ENCODE measurements at places on chromosomes 2 and 18.

GRCh38 chr18:10201659-10202058 is 252.8 kb upstream of the APCDD1 start:
- DNase-seq = no peak

- DNase-seq = no peak
Observed at GRCh38 chr2:193583638-193584400, 1389.1 kb upstream of the TMEFF2 start.

DNA sequence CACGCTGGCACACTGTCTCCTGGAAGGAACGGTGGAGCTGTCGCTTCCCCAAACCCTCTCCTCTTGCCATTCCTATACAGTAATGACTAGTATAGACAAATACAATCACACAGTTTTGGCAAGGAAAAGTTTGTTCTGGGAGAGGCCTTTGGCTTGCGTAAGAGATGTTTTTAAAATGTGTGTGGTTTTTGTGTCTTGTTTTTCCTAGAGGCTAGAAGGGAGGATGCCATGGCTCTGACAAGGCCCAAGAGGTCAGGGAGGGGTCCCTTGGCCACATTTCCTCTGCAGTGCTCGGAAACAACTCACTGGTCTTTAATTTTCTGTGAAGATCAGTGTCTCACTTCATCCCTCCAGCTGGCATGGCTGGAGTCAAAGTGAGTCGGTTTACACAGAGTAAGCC is 195.9 kb downstream of the SH3RF3 start:
- no peak for DNase-seq

DNA sequence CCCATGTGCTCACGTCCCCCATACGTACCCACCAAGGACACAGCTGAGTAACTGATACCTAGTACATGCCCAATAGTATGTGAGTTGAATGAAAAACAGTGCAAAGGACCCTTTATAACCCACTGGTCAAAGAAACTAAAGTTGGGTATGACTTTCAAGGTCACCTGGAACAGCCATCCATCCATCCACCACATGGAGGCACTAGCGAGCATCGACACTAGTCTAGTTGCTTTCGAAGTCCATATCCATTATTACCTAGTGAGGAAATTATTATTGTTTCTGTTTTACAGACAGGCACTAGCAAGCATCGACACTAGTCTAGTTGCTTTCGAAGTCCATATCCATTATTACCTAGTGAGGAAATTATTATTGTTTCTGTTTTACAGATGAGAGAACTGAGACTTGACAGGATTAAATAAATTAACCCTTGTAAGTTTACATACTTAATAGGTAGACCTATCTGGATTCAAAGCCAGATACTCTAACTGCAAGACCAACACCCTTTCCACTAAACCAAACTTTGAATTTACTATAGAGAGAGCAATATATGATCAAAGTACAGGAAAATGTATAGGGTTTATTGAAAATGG is 233.7 kb downstream of the METTL4 start:
- peak; percentile 30 for DNase-seq

DNA sequence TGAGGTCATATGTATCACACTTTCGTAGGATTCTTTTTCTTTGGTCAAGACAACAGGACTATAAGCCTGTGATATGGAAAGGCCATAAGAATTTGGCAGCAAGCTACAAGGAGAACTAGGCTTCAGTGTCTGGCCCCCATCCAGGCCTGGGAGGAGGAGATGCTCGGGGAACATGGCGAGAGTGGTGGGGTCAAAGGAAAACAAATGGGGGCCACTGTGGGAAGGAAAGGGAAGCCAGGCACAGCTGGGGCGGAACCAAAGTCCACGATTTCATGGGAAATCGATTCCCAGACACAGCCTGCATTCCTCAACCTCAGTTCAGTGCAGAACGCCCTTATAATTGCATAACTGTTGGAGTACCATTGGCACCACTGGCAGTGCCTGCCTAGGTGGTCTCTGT is 58.2 kb downstream of the MBP start:
- DNase-seq = no peak

DNA sequence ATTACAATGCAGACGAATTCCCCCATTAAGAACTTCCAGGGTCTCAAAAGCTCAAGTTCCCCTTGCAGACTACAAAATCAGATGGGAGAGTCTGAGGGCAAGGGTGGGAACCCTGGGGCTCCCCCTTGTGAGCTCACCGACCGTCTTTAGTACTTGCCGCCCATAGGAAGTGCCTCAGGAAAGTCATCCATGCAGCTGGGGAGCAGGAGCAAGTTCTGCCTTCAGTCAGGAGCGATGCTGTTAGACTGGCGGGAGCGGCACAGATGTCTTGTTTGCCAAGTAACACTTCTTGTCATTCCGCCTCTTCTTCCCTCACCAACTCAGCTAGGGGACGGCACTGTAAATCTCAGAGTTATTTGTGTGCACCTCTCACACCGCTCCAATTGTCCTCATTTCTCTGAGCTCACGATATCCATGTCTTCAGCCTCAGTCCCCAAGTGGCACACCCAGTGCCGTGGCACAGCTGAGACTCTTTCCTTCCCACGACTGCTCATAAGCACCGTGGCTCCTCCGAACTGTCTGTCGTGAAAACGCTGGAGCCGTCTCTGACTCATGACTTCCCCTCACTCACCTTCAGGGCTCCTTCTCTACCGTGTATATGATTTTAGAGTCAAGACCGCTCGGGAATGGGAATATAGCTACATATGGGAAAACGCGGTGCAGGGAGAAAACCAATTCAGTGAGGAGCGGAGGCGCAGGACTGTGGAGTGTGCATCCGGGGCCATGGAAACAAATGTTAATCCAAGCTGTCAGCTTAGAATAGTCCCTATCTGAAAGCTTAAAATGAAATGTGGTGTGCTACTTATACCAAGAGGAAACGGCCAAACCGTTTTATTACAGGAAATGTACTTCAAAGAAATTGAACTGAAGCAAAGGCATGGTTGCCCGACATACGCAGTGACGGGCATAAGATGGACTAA is 34.0 kb downstream of the UXS1 start:
- peak; percentile 19 for DNase-seq

DNA sequence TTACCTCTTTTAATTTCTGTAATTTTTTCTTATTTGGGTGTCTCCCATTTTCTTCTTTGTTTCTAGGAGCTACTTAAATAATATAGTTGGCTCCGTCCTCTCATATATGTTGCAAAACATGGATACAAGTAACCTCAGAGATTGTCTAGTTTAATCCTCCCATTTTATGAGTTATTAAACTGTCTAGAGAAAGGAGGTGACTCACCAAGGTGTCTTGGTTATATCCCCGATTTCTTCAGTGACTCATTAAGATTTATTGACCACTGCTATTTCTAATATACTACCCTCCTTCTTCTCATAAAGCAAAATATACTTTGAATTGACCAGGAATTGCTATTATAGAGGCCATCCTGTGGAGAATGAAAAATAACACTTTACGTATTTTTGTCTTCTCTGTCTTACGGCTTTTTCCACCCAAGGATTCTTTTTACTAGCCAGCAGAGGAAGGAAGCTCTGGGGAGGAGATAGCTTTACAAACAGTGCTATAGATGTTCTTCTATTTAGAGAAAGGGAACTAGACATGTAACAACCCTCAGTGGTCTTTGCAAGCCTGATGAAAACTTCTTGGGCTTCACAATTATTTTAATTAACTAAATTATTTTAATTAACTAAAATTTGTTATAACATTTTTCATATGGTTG is 300.4 kb upstream of the TNP1 start:
- DNase-seq = no peak

DNA sequence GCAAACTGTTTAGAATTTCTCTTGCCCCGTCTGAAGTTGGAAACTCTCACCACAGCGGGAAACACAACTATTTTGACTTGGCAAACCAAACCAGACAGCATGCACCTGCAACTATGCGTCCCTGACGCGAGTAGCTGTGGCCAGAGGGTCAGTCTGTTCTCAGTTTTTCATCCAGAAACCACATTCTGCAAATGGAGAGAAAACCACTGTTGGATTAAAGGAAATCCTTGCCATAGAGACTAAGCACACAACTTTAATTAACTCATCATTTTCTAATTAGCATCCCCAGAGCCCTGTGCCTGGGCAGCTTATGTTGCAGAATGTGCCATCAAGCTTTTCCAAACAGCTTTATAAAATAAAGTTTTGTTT is 415.7 kb upstream of the TCF4 start:
- DNase-seq = no peak

GRCh38 chr2:57190007-57190406 is 856.6 kb upstream of the VRK2 start:
- no peak for DNase-seq

- DNase-seq = no peak
Observed at GRCh38 chr2:126239320-126239955, 416.5 kb upstream of the GYPC start.

DNA sequence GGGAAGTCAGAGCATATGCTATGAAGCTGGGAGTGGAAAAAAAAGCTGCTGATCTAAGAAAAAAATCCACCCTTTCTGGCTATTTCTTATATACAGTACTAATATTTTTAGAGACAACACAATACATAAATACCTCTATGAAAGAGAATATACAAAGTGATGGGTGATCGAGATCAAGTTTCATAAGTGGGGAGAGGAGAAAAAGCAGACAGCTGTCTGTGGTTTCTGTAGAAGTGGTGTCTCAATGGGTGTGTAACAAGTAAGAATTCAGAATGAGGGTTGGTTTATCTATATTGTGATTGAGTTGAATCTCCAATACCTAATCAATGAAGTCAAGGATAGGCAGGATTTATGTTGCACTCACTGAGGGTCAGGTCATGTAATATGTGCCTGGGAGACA is 191.0 kb downstream of the HNMT start:
- no peak for DNase-seq

DNA sequence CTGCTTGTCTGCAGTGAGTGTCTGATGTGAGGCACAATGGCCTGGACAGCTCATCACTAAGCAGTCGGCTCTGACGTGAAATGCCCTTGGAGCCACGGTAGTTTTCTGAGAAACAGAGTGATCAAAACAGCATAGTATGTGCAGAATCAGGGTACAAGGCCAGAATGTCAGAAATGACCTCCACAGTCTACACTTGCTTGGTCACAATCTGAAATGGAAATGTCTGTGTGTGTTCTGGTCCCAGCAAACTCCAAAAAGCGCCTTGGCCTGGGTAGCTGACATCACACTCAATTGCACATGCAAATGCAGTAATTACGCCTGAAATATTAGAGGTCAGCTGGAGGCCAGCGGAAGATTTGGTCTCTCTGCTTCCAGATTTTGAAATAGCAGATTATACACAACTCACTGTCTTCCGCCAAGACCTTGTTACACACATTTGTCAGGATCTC is 95.4 kb downstream of the CTAGE1 start:
- no peak for DNase-seq

GRCh38 chr2:190693533-190694232 is 44.8 kb downstream of the NAB1 start:
- DNase-seq = no peak

DNA sequence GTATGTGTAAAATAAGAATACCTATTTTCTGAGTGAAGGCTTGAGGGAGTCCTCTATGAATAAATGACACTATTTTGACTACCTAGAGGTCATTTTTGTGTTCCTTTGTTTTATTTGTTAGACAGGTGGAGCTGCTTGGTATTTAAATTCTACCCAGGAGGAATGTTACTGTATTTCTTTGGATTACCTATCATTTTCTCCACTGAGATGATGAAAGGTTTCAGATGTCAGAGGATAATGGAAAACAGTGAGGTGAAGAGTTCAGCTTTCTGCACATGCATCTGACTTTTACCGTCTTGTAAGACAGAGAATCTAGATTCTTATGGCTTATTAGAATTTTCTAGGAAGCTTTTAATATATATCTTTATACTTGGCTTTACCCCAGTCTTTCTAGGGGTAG is 689.8 kb upstream of the NXPH2 start:
- no peak for DNase-seq

GRCh38 chr2:9808334-9809063 is 34.8 kb upstream of the TAF1B start:
- no peak for DNase-seq

DNA sequence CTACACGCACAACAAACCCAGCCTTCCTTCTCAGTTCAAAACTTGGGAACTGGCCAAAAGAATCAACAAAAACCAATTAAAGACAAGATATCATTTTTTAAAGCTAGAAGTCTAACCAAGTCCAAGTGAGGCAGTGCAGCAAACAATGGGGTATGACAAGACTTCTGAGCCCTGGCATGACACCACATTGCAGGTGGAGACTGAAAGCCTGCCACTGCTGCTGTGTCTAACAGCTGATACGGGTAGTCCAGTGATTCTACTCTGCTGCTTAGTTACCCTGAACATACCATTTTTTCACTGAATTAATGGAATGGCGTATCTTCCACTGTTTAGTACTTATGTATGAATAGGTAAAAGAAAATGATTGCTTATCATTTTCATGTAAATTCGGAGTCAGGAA is 47.4 kb upstream of the KIDINS220 start:
- DNase-seq = no peak

DNA sequence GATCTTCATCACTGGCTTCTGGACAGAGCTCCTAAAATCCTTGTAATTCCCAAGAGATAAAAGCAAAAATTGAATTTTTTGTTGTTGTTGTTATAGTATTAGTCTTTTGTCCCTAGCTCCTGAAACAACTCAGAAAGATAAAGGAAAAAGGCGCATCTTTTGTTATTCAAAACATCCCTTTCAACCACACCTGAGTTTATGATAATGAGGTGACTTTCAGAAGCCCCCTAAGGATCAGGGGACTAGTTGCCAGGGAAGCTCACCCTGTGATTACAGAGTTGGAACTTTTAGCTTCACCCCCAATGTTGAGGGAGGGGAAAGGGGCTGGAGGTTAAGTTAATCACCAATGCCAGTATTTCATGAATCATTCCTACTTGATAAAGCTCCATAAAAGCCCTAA is 10.3 kb upstream of the CERKL start:
- DNase-seq = no peak

GRCh38 chr2:221896505-221897151 is 324.5 kb upstream of the EPHA4 start:
- DNase-seq = no peak

DNA sequence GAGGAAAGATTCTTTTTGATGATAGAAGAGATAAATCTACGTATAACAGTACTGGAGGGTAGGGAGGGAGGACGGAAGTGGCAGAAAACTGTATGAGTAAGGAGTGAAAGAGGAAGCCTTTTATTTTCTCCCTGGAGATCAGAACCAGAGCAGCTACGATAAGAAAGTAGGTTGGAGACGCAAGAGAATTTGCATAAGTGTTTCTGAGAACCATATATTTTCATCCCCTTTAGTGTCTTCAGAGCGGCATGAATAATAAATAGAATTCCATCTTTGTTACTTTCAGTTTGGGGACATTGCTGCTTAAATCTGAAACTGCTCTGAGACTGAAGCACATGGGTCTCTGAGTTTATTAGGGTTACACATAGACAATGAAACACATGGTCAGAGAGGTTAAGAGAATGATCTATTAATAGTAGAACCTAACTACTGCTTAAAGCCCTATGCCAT is 230.2 kb upstream of the TNP1 start:
- no peak for DNase-seq

- no peak for DNase-seq
Observed at GRCh38 chr18:46868169-46868921, 49.0 kb downstream of the PIAS2 start.

- DNase-seq = no peak
Observed at GRCh38 chr2:127593228-127594115, 52.5 kb upstream of the GPR17 start.

GRCh38 chr2:205680067-205680466 is 2.2 kb upstream of the NRP2 start:
- no peak for DNase-seq

Data from stimulated activated CD8-positive, alpha-beta memory T cell treated with anti-CD3 and anti-CD28 coated beads, Interleukin-7, amount 100 ng/mL, for 24 hours (primary cell).